ENCODE measurements at places on chromosomes 1 and 21. TPM values are rescaled to one million over a fixed set of nuclear protein-coding genes. Genes with fewer than 3 reads are reported as not detected.

Gene TMEM52
- total RNA-seq, result 0.80 TPM

Gene PRR9
- not detected for total RNA-seq

Gene FAM151A
- 0.14 TPM for total RNA-seq

Gene VSIG8
- not detected for total RNA-seq

Data from A549 treated with GW870086 at 1 μM for 4 hours (cell line).